ENCODE measurements at places on chromosomes 16 and 17. TPM values are rescaled to one million over a fixed set of nuclear protein-coding genes. Genes with fewer than 3 reads are reported as not detected.

Gene PLD6
- 1.2 TPM for total RNA-seq

Gene DNAI2
- total RNA-seq = not detected

Gene CHD9NB
- total RNA-seq = under 0.01 TPM

Gene NPIPA8
- not detected for total RNA-seq
